ENCODE measurements at places on chromosomes 13 and 19.

- no peak for DNase-seq
These were observed 333.2 kb downstream of the MYO16 start for GRCh38 chr13:108962654-108963053.

GRCh38 chr13:33285420-33286124 lies at the start of gene STARD13:
STARD13 (minus strand) TSS chr13:33285755; CDS start chr13:33285638, 117 bp downstream.
- DNase-seq, result peak; percentile 25

DNA sequence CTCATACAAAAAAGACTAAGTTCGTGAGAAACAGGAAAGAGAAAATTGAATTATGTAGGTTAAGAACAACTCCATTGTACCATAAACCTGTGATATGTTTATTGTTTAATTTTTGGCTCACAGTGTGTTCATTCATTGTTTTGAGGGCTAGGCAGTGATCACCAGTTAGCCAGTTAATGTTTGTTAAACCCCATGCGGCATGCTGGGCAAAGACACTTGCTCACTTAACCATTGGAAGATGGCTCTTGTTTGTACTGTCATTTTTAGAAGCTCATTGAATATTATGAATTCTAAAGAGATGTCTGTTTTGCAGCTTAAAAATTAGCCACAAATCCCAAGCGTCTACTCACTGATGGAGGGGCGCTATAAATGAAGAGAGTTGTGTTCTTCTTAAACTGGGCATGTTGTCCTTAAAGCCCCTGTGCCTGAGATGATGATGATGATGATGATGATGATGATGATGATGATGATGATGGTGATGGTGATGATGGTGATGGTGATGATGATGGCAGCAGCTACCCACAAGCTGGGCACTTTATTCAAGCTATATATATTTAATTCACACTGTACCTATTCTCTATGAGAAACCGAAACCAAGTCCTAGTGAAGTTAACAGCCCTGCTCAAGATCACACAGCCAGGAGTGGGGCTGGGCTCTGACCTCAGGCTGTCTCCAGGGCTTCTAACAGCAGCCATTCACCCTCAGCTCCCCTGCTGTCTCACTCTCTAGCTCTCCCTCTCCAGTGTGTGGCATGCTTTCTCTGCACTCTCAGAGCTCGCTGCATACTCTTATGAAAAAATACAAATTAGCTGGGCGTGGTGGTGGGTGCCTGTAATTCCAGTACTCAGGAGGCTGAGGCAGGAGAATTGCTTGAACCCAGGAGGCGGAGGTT lies 169.1 kb downstream of the SHISA2 start:
- no peak for DNase-seq

DNA sequence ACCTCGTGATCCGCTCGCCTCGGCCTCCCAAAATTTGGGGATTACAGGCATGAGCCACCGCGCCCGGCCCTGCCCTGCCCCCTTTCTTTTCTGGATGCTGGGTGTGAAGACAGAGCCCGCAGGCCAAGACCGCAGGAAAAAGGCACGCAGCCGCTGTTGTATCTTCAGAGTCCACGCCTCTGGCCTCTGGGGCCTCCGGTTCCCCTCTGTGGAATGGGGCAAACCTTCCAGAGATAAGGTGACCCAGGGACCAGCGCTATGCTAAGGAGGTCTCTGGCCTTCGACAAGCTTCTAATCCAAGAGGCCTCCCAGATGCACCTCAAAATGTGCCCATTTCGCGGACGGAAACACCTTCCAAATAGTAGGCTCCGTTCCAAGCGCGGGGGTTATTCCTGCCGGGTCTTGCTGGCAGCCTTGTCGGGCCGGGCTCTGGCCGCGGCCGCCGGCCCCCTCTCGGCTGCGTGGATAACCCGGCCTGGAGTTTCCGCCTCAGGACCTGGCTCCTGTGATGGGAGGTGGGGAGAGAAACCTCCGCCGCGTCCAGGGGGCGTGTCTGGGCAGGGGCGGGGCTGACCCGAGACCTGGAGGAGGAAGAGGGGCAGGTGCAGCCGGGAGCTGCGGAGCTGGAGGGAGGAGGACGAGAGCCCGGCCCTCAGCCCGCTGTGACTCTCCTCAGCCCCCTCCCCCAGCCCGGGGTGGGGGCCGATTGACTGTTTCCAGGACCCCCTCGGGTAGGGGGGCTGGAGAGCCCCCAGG lies 13.1 kb downstream of the TJP3 start:
- peak; percentile 91 for DNase-seq

Data from GM12865 (cell line).